ENCODE measurements at places on chromosomes 1 and 21.

DNA sequence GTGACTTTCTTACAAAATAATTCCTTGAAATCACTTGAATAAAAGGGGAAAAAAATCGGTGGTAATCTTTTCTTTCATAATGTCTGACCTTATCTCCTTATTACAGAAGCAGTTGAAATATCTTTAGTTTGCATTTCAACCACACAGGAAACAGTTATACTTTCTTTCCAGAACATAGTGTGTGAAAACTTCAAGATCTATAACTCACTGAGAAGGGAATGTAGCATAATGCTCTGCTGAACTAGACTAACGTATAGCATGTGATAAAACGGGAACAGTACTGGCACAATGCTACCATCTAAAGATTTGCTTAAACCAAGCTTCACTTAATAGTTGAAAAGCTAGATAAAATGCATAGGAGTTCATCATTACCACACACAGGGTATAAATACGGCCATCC lies 45.0 kb downstream of the VAV3 start:
- no peak for DNase-seq

DNA sequence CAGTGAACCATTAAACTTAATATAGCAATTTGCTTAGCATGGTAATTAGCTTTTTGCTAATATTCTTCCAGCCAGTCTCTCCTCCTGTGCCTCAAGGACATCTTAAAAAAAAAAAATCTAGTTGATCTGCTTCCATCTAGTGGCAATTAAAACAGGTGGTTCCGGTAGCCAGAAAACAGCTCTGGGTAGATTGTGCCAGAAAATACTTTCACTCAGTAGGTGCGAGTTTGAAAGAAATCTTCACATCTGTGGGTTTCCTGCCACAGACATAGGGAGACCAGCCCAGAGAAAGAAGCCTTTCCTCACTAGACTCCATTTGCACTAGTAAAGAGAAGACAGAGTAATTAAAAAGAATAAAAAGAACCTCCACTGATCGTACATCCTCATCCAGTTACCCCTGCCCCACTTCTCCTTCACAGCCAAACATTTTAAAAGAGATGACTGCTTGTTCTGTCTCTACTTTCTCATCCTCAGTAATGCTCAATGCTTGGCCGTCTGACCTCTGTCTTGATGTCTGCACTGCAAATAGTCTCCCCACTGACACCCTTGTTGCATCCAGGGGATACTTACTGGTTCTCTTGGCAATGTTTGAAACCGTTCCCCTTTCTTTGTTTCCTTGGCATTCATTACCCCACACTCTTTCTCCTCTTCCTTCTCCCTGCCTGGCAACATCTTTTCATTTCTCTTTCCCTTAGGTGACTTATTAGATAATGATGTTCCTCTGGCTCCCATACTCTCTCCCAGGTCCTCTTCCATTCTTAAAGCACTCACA lies 16.9 kb downstream of the SELL start:
- DNase-seq, result no peak

- no peak for DNase-seq
These were observed 139.2 kb upstream of the SYT6 start for GRCh38 chr1:114292835-114293234.

DNA sequence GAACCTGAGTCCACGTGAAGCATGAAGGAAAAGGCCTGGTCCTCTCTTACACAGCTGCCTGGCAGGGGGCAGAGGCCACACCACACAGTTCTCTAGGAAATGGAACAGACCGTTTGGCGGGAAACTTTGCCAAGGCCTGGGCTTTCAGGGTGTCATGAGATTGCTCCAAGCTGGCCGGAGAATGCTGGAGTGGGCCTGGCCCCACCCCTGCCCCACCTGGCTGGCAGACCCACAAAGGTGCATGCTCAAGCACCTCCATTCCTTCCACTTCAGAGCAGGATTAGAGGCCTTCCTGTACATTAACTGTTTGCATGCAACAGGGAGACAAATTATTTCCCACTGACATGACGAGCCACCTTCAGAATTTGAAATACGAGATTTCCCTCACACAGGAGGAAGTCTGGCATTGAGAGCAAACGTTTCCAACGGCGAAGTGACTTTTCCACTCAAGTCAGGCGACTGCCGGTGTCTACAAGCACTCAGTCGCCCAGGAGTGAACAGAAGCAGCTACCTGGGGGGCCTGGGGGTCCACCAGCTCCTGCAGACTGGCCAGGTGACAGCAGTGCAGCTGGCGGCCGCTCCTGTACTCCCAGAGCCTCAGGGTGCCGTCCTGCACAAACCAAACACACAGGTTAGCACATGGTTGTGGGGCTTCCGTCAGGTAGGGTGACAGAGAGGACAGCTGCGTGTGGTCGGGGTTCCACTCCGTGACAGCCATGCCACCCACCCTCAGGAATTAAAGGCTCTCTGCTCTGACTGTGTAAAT lies 24.0 kb downstream of the WDR4 start:
- no peak for DNase-seq

GRCh38 chr1:245235156-245235555 lies 80.4 kb downstream of the KIF26B start:
- no peak for DNase-seq
